ENCODE measurements at places on chromosomes 1 and 21. TPM values are rescaled to one million over a fixed set of nuclear protein-coding genes. Genes with fewer than 3 reads are reported as not detected.

TMIGD3 gene
- 29.8 TPM for polyA plus RNA-seq

SPRR2B gene
- polyA plus RNA-seq: not detected

RER1 gene
- 113 TPM for polyA plus RNA-seq

SRRM1 gene
- 21.7 TPM for polyA plus RNA-seq

DOCK7 gene
- polyA plus RNA-seq: 6.5 TPM

FLG2 gene
- not detected for polyA plus RNA-seq

DUSP23 gene
- 77.7 TPM for polyA plus RNA-seq

CADM3 gene
- 7.2 TPM for polyA plus RNA-seq

WNT9A gene
- polyA plus RNA-seq: 0.23 TPM

ZNF593OS gene
- not detected for polyA plus RNA-seq

HJV gene
- polyA plus RNA-seq: not detected
